ENCODE measurements at places on chromosomes 13 and 19.

DNA sequence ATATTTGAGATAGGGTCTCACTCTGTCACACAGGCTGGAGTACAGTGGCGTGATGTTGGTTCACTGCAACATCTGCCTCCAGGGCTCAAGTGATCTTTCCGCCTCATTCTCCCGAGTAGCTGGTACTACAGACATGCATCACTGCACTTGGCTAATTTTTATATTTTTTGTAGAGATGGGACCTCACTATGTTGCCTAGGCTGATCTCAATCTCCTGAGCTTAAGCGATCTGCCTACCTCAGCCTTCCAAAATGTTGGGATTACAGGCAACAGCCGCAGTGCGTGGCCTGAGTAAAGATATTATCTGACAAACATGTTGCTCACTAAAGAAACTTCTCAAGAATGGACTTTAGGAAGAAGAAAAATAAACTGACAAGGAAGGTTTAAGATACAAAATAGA is 125.4 kb upstream of the ABCC4 start:
- DNase-seq = no peak

GRCh38 chr13:54449922-54450321 is 1421.3 kb downstream of the OLFM4 start:
- DNase-seq = no peak

- no peak for DNase-seq
Observed at GRCh38 chr19:15253061-15253460, 20.8 kb upstream of the EPHX3 start.

- no peak for DNase-seq
Observed at GRCh38 chr13:89750371-89750770, 1597.1 kb upstream of the MIR17HG start.

DNA sequence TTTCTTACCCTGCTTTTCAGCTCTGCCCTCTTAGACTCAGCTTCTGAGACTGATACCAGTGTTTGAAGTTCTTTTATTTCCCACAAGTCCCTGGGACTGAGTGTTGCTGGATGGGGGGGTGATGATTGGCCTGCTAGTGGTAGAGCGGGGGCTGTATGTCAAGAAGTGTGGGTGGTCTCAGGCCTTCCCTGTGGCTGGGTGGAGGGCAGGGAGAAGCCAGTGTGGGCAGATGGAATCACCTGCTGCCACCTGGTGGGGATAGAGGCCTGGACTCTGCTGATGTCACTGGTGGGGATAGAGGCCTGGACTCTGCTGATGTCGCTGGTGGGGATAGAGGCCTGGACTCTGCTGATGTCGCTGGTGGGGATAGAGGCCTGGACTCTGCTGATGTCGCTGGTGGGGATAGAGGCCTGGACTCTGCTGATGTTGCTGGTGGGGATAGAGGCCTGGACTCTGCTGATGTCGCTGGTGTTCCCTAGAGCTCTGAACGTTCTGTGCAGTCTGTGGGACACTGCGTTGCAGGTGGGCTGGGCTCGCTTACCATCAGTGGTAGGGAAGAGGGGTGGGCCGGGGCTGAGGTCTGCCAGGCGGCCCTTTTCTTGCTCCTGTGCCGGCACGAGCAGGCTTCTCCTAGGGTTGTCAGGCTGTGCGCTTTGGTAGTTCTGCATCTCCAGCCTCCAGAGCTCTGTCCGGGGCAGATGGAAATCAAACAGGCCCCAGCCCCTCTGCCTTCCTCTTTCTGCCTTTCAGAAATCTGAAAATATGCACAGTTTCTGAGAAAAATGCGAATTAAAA is 101.3 kb downstream of the ARHGEF7 start:
- DNase-seq = peak; percentile 24

DNA sequence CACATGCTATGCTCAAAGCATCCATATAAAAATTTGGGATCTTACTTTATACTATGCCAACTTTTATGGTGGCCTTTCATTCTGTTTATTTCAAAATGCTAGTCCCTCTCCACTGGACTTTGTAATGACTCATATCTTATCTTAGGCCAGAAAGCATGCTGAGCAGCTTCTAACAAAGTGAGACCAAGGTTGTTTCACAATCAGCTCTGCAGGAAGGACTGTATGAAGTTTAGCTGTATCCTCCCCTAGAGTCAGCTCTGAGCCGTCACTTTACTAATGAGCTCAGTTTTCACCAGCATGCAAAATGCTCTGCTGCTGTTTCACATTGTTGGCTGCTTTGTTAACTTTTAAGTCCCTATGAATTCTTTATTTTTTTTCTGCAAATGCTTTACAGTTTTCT is 1608.8 kb downstream of the OLFM4 start:
- DNase-seq = no peak

GRCh38 chr13:27372896-27373295 is 51.5 kb upstream of the GTF3A start:
- DNase-seq = no peak

- DNase-seq = no peak
Observed at GRCh38 chr13:113644800-113645199, 13.2 kb downstream of the ATP4B start.

DNA sequence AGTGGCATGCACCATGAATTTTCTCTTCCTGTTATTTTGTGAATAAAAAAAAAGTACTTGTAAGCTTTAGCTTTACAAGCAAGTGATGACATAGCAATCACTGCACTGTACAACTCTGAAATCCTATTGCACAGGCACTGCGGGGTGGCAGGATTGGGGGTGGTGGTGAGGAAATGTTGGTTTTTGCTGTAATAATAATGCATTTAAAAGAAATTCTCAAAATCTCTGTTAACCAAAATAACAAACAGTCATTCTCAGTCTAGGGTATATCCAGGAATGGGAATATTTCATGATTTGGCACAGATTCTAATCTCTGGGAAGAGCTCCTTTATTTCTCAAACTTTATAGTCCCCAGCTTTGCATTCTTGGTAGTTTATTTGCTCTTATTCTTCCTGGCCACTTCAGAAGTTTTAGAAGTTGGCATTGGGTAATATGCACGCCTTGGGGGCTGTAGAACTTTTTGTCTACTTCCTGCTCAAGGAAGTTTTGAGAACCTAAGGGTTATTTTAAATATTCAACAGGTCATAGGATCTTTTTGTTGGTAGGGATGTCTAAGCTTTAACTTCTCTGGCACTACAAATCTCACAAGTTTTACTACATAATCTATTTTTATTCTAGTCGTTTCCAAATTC is 353.0 kb upstream of the KLF12 start:
- DNase-seq = no peak

GRCh38 chr13:74466020-74466419 is 331.8 kb upstream of the KLF12 start:
- no peak for DNase-seq

DNA sequence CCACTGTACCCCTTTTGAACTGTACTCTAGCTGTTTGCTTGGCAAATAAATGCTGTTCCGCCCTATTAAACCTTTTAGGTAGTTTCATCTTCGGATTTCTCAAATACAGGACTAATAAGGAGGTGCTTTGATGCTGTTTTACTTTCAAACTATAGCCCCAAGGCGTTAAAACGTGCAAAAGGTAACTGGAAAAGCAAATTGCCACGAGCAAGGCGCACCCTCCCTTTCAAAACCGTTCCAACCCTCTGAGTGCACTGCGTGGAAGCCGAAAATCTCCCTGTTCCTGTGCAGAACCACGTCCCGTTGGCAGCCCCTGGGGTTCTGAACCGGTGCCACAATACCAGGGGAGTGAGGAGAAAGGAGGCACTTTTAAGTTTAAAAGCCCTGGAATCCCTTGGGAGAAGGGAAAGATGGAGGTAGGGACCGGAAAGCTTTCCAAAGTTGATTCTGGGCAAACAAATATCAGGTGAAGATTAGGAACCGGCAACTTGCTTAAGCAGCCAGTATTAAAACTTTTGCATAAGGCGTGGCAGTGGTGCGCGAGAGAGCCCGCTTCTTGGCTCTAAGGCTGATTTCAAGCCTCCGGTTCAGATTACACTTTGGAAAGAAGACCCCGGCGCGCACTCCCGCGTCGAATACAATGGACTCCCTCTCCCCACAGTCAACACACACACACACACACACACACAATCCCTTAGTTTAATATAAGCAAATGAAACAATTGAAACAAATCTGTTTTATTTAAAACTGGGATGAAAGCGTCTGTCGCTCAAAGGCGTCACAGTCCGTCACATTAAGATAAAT is 9.5 kb downstream of the POU4F1 start:
- no peak for DNase-seq

DNA sequence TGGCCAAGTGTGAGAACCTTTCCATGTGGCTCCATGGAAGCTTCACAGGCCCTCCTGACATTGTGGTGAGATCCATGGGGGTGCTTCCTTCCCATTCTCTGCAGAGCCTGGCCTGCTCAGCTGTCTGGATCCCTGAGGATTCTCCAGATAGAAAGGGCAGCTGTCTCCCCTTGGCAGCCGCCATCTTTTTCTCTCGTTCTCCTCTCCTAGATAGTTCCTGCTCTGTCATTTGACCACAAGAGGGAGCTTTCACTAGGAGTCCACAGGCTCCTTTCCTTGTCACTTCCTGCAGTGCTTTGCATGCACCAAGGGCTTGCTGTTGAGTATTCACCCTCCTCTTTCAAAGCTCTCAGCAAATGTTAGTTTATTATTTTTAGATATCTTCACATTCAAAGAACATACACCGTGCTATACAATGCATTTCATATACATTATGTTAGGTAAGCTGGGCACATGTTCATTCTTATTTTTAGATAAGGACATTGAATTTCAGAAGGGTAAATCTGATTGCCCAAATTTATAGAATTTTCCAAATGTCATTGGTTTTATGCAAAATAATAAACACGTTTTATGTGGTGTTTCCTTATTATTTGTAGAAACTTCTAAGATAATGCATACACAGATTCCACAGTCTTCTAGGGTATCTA is 133.2 kb downstream of the FRY start:
- no peak for DNase-seq

GRCh38 chr13:43030548-43030947 is 7.2 kb downstream of the DNAJC15 start:
- DNase-seq = no peak

DNA sequence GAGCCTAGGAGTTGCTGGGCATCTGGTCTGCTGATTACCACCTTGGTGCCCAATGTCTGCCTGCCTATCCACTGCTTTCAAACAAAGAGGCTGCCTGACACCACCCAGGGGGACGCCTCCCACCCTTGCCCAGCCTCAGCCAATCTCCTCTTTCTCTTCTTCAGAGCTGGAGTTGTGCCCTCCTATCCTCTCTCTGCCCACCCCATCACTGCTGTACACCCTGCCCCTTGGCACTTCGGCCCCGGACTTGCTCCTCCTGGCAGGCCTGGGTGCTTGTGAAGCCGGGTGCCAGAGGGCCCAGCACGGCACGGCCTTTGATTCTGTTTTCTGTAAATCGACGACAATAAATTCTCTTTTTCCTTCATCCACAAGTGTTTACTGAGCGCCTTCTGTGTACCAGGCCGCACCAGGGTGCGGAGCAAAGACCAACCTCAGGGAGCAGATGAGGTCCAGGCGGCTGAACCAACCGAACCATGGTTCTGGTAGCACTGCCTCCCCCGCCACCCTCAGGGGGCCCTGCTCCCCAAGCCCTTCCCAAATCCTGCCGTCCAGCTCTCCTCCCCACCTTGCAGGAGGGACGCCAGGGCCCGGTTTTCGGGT is 5.0 kb downstream of the RNF225 start:
- DNase-seq = peak; percentile 68

DNA sequence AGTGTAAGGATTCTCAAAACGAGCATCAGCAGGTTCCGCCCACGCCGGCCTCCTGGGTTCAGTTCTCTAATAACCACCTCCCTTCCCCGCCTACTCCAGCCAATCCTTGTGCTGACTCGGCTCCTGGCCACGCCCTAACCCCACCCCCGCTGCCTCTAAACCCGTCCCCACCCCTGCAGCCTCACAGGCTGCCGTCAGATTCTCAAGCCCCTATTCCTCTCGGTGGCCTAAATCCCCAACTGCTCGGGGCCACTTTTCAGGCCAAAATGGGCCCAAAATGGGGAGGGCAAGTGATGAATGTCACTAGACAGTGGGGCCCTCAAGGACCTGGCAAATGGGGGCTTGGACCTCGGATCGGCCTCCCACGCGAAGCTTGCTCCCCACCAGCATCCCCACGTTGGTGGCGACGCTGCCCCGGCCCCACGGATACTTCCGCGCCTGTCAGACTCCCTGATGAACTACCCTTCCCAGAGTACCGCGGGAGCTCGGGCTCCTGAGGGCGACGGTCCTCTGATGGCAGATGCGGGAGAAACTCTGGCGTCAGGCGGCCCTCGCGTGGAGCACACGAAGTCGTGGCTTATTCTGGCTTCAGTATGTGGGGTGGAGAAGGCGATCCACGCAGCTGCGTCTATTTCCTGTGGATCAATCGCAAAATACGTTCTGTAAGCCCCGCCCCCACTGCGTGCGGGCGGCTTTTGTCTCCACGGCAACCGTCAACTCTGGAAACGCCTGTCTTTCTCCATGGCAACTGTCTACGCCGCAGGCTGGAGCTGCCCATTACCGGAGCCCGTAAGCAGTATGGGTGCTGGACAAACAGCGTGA is 24.8 kb downstream of the ZNF473 start:
- DNase-seq = peak; percentile 43

- DNase-seq = no peak
Observed at GRCh38 chr13:105952233-105952972, 583.1 kb downstream of the EFNB2 start.

- DNase-seq = no peak
Observed at GRCh38 chr19:55809381-55810058, 22.3 kb downstream of the NLRP11 start.

DNA sequence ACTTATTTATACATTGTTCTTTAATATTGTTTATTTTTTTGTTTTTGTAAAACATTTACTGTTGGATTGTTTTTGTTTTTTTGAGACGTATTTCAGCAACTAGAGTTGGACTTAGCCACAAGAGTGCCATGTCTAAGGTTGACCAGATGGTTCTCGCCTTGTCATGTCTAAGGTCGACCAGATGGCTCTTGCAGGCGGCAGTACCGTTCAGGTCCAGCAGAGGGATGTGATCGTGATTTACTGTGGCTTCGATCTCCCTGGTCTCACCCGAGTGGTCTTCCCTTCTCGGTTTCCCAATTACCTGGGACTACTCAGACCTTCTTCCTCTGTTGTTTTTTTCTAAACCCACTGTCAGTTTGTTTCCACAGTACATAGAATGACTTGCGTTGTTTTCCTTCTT is 1438.6 kb downstream of the UQCRFS1 start:
- DNase-seq = no peak

GRCh38 chr13:27379694-27380641 is 44.5 kb upstream of the GTF3A start:
- no peak for DNase-seq

GRCh38 chr19:11479090-11479897 is 1.6 kb downstream of the ELAVL3 start:
- DNase-seq = no peak
